ENCODE measurements at places on chromosomes 12 and 14.

DNA sequence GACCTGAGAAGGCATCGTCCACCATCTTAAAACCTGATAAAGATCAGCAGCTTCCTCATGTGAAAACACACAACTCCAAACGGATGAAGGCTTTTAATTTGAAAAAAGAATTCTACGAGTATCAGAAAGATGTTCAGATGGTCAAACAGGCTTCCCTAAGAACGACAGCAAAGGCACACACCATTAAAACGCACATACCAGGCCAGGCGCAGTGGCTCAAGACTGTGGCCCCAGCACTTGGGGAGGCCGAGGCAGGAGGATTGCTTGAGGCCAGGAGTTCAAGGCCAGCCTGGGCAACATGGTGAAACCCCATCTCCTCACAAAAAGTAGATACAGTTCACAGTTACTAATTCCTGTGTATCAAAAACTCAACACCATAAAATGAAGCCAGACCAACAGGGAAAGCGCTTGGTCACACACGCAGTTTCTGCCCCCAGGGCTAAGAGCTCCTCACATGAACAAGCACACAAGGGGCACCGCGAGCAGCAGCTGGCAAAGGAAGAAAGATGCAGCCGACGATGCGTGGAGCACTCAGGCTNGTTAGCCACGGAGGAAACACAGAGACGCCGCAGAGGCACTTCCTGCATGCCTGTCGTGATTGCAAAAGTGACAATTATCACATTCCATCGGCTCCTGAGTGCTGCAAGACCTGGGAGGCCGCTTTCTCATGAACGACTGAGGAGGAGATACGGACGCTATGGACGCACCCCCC, 78.0 kb downstream of the NOC4L start:
- DNase-seq: no peak

DNA sequence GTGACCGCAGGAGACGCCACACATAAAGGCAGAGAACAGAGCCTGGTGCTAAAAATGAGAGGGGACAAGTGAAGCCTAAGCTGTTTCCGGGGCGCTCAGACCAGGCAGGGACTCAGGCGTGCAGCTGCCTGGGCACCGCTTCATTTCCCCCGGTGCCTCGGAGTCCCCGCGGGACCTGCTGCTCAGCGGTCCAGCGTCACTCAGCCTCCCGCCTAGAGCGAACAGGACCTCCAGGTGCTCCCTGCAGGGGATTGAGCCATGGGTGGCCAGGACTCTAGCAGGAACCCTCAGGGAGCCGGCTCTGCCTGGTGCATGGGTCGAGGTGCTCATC, 31.0 kb downstream of the CCDC85C start:
- no peak for DNase-seq

DNA sequence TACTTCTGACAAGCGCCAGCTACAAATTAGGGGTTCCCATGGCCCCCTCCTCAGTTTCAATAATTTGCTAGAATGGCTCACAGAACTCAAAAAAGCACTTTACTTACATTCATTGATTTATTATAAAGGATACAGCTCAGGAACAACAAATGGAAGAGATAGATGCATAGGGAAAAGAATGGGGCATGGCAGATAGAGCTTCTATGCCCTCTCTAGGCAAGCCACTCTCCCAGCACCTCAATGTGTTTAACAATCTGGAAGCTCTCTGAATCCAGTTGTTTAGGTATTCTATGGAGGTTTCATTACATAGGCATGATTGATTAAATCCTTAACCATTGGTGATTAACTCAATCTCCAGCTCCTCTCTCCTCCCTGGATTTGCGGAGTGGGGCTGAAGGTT, 184.5 kb upstream of the DAAM1 start:
- DNase-seq: no peak

DNA sequence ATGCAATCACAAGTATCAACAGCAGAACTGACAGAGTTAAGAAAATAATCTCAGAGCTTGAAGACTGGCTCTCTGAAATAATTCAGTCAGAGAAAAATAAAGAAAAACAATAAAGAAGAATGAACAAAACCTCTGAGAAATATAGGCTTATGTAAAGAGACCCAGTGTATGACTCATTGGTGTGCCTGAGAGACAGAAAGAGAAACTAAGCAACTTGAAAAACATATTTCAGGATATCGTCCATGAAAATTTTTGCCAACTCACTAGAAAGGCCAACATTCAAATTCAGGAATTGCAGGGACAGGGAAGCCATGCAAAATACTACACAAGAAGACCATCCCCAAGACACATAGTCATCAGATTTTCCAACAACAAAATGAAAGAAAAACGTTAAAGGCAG, 56.2 kb downstream of the APOBEC1 start:
- no peak for DNase-seq

DNA sequence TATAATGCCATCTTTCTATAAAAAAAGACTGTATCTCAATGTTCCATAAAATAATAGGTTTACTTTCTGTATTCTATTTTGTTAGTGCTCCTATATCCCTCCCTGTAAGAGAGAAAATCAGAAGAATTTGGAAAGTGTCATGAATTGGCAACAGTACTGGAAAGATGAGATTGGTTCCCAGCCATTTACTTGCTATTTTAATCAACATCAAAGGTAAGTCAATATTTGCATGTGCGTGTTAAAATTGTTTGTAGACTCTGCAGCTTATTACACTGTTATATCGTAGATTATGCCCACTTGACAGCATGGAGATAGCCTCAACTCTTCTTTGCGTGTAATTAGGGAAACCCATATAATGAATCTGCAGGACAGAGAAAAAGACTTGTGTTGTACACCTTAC, 34.0 kb downstream of the KCNMB4 start:
- no peak for DNase-seq

DNA sequence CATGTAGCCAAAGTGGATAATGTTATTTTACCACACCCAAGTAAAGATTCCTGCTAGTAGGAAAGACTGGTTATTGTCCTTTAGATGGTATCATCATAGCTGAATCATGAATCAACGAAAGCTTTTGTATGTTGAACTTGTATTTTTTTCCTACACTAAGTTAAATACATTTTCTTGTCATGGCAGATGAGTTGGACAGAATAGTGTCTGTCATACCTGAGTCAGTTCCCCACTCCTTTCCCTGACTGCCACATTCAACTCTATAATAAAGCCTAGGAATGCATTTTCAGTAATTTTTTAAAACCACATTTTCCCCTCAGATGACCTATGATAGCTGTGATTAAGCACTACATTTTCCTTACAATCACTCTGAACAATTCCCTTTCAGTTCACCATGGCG, 9.3 kb upstream of the PTHLH start:
- DNase-seq: no peak

DNA sequence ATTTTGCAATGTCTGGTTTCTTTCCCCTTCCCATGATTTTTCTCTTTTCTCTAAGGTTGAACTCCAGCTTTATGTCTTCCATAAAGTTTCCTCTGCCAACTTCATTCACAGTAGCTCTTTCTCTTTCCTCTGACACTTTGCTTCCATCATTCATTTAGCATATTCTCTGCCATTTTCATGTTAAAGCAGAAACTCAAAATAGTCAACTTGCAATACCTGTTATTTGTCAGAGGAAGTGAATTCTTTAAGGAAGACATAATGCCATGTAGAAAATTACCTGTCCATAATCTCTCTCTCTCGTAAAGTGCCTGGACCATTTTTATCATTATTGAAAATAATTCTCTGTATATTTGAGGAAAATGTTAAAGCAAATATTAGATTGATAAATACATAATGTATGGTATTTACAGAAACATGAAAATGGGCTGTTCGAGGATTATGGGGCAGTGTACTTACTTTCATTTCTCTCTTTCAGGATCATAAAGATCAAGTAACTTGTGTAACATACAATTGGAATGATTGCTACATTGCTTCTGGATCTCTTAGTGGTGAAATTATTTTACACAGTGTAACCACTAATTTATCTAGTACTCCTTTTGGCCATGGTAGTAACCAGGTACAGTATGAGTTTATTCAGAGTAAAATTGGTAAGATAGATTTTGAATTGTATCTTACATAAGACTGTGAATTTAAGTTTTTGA, 12.6 kb downstream of the NEDD1 start:
- DNase-seq: no peak

GRCh38 chr14:101561145-101561896, at the start of gene DIO3:
Gene DIO3 (plus strand): TSS chr14:101561495.
- DNase-seq: no peak

DNA sequence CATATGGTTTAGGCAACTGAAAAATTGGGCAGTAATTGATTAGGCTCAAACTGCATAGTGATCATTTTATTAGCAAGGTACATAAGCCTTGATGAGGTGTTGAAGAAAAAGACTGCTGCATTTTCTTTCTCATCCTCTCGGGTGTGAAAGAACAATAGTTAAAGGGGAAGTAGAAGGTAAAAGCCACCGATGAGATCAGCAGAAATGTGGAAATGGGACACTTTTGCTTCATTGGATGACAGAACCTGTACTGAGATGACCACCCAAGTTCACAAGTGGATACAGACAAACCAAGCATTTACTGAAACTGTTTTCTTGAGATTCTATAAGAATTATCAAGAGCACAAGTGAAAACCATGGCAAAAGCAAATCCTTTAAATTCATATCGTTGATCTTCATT, 184.0 kb downstream of the TMX1 start:
- DNase-seq: no peak

- DNase-seq: no peak
Observed at GRCh38 chr12:66885115-66885875, 206.4 kb upstream of the GRIP1 start.

DNA sequence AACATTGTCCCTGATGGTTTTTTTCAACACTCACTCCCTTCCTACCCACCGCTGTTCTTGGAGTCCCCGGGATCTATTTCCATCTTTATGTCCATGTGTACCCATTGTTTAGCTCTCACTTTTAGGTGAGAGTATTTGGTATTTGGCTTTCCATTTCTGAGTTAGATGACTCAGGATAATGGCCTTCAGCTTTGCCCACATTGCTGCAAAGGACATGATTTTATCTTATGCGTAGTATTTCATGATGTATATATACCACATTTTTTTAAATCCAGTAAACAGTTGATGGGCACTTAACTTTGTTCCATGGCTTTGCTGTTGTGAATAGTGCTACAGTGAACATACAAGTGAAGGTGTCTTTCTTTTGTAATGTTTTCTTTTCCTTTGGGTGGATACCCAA, 123.5 kb upstream of the KITLG start:
- no peak for DNase-seq

DNA sequence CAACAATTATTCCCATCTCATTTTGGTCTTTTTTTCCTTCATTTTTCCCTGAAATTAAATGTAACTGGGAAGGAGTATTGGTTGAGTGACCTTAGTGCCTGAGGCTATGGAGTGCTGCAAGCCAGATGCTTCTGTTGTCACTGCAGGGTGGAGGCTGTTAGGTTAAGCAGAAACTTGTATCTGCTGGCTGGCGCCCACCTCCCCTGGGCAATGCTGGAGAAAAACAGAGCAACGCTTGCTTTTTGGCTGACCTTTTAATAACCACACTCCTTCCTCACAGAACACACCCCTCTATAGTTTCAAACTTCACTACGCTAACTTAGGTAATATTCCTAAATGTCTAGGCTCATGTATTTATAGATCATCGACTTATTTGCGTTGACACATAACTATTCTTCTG, 583.5 kb upstream of the NOVA1 start:
- no peak for DNase-seq

- no peak for DNase-seq
Observed at GRCh38 chr12:54128416-54128815, 60.4 kb downstream of the SMUG1 start.

- peak; percentile 29 for DNase-seq
Observed at GRCh38 chr14:91509083-91509877, 830 bp downstream of the PPP4R3A start.

GRCh38 chr12:130775953-130776856, 60.1 kb upstream of the RIMBP2 start:
- peak; percentile 79 for DNase-seq

DNA sequence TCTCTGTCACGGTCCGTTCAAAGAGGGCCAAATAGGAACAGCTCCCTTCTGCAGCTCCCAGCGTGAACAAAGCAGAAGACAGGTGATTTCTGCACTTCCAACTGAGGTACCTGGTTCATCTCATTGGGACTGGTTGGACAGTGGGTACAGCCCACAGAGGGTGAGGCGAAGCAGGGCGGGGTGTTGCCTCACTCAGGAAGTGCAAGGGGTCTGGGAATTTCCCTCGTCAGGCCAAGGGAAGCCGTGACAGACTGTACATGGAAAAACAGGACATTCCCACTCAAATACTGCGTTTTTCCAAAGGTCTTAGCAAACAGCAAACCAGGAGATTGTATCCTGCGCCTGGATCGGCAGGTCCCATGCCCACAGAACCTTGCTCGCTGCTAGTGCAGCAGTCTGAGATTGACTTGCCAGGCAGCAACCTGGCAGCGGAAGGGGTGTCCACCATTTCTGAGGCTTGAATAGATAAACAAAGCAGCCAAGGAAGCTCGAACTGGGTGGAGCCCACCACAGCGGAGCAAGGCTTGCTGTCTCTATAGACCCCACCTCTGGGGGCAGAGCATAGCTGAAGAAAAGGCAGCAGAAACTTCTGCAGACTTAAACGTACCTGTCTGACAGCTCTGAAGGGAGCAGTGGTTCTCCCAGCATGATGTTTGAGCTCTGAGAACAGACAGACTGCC, 22.7 kb downstream of the SLC38A1 start:
- no peak for DNase-seq

- no peak for DNase-seq
Observed at GRCh38 chr12:54356951-54357356, 7.3 kb downstream of the GPR84 start.

- no peak for DNase-seq
Observed at GRCh38 chr14:102785595-102785963, 8.3 kb downstream of the TRAF3 start.

- DNase-seq: peak; percentile 88
Observed at GRCh38 chr12:53231921-53232645, at the start of gene RARG. Gene RARG (minus strand): TSS chr12:53232209. CDS start chr12:53227545, 4,664 bp downstream.

GRCh38 chr12:124027753-124028554, 54.9 kb downstream of the ZNF664 start:
- DNase-seq: no peak

DNA sequence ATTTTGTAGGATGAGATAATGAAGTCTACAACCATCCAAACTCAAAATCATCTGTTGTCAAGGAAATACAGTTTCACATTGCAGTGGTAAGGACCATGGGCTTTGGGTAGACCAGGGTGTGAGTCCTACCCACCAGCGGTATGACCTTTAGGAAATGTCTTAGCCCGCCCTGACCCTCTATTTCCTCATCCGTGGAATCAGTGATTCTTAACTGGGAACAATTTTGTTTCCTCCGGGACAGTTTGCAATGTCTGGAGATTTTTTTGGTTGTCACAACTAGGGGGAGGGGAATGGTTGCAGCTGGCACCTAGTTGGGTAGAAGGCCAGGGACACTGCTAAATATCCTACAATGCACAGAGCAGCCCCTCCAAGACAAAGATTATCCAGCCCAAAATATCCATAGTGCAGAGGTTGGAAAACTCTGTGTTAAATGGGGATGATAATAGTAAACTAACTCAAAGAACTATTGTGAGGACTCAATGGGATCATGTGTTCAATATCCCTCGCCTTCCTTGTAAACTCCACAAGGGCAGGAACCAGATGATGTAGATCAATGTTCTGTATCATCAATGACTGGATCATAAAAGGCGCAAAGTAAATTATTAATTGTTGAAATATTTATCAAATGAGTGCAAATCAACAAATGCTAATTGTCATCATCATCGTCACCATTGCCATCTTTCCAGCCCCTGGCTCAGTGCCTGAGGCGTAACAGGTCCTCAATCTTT, 15.7 kb upstream of the IFT81 start:
- DNase-seq: no peak
